Cardiac fibroblast (primary cell): ENCODE measurements at places on chromosomes 5 and 9.
A peak's percentile ranks its signal among the peaks of the same experiment; 100 is the strongest.

DNA sequence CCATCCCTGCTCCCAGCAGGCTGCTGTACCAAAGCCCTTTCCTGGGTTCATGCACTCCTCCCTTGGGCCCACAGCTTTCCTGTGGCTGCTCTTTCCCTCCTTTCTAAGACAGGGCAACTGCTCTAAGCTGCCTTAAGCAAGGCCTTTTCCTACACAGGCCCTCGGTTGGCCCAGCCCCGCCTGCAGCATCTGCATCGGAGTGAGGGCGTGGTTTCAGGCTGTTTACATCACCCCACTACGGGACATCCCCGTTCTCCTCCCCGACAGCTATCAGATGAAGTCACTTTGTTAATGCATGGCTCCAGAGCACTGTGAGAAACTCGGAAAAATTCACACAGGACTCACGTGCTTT, 3.4 kb downstream of the DPH7 start:
- DNase-seq = peak; percentile 33

- no peak for DNase-seq
Measured at GRCh38 chr5:107557051-107557658, 113.6 kb downstream of the EFNA5 start.

- no peak for DNase-seq
Measured at GRCh38 chr9:124231095-124231737, 26.5 kb upstream of the NEK6 start.

DNA sequence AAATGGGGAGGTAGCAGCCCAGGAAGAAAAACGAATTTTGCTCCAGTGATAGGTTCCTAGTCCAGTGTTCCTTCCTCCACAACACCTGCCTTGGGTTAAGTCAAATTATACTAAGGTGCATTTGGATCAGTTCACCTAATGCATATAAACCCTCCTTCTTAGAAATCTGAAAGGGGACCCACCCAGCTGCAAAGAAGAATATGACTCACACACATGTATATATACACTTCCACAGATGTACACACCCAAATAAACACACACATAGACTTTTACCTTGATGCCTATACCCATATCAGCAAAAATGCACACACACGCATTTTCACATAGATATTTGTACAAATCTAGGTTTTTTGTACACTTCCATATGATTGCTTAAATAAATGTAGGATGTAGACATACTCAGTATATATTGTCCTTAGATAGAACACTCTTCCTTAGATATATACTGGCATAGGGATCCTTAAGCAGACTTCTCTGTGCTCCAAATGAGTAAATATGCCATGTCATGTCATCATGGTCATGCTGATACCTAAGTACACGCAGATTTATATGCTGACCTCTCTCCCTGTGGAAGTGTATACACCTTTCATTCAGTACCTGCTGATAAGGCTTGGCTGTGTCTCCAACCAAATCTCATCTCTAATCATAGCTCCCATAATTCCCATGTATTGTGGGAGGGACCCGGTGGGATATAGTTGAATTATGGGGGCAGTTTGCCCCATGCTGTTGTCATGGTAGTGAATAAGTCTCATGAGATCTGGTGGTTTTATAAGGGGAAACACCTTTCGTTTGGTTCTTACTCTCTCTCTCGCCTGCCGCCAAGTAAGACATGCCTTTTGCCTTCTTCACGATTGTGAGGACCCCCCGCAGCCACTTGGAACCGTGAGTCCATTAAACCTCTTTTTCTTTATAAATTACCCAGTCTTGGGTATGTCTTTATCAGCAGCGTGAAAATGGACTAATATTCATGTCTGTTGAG, 10.2 kb downstream of the ADRB2 start:
- DNase-seq = no peak

- no peak for DNase-seq
Measured at GRCh38 chr9:93898026-93898425, 57.1 kb downstream of the BARX1 start.

DNA sequence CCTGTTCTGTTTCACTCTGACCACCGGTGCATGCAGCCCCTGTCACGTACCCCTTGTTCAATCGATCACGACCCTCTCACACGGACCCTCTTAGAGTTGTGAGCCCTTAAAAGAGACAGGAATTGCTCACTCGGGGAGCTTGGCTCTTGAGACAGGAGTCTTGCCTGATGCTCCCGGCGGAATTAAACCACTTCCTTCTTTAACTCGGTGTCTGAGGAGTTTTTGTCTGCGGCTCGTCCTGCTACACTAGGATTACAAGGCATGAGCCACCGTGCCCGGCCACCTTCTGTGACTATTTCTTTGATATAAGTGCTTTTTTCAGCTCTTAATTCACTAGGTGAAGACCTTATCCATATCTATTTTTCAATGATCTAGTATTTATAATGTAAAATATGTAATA, 167.5 kb downstream of the TTC39B start:
- peak; percentile 56 for DNase-seq

GRCh38 chr9:114033397-114034103, 44.5 kb downstream of the AMBP start:
- peak; percentile 22 for DNase-seq

DNA sequence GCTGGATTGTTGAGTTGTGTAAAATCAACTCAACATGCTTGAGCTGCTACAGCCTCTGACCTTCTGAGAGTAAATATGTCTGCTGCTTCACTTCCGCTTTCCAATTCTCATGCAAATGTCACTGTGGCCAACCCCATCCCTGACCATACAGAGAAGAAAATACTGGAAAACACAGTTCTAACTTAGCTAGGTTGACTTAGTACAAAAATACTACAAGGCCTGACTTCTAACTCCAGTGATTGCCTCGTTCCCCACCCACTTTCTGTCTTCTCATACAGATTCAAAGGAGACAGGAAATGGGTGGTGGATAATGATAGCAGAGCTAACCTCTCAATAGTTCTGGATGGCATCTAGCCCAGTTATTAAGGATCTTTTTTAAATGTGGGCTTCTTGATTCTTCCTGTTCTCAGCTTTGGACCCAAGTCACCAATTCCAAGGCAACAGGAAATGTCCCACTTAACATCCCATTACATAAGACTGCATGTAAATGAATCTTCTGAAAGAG, 226.6 kb upstream of the SLC24A2 start:
- DNase-seq = no peak

DNA sequence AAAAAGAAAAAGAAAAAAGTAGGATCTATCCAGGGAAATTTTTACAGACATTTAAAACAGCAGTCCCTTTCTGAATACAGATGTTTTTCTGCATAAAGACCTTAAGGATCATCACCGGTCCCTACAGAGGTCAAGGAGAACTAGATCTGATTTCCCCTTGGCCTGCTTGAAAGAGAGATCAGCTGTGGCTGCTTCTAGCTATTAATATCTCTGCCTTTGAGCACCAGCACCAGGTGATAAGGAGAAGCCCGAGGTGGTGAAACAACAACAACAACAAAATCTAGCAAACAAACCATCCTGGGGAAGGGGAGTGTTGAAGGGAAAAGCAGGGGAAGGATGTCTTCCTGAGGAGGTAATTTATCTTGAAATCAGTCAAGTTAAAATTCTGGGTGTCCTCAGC, 42.1 kb downstream of the ZNF366 start:
- DNase-seq = no peak

DNA sequence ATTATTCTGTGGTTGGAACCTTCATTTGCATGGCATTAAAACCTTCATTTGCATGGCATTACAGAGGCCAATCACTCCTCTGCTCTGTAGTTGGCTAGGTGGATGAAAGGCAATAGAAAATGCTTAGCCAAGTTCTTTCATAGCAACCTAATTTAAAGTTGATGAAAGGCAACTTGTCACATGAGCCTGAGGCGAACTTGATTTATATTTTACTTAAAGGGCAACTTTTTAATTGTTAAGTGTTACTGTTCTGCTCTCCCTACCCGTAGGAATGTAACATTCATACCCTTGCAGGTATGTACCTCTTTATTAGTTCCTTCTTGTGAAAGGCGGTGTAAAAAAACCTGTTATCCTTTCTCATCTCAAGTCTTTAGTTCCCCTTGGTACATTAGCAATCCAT, 7.9 kb upstream of the ERMP1 start:
- no peak for DNase-seq

GRCh38 chr9:135410831-135411473, 68.6 kb upstream of the PPP1R26 start:
- DNase-seq = no peak

DNA sequence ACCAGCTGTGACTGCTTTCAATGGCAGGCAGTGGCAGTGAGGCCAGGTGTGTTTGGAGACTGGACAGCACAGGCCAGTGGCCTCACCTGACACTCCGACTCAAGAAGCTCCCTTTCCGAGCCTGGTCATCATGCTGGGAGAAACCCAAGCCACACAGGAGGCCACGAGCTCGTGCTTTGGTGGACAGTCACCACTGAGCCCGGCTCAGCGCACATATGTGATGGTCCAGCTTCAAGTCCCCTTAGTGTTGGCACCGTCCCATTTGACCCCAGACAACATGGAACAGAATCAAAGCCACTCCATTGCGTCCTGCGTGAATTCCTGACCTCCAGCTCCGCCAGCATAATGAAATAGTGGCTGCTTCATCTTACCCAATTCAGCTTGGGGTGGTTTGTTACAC, 64.0 kb upstream of the PPP1R26 start:
- DNase-seq = no peak

GRCh38 chr9:134355561-134356279, 29.5 kb downstream of the RXRA start:
- DNase-seq = no peak

- DNase-seq = no peak
Measured at GRCh38 chr5:138874241-138874640, 894 bp downstream of the LRRTM2 start.

DNA sequence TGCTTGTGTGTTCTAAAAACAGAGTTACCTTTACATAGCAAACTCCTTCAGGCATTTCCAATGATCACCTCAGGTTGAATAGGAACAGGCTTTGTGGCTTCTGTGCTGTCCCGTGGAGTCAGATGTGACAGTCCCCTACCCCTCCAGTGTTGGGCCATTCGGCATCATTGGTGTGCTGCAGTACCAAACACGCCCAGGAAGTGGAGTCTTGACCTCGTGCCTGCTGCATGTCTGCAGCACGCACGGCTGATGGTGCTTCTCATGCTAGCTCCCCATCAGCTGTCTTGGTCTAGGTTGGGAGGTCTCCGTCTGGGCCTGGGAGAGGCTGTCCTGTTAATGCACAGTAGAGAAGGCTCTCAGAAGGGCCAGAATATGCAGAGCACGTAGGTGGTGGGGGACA, 42.5 kb upstream of the PHF2 start:
- DNase-seq = no peak

- no peak for DNase-seq
Measured at GRCh38 chr5:176559683-176560082, 10.5 kb downstream of the CDHR2 start.

DNA sequence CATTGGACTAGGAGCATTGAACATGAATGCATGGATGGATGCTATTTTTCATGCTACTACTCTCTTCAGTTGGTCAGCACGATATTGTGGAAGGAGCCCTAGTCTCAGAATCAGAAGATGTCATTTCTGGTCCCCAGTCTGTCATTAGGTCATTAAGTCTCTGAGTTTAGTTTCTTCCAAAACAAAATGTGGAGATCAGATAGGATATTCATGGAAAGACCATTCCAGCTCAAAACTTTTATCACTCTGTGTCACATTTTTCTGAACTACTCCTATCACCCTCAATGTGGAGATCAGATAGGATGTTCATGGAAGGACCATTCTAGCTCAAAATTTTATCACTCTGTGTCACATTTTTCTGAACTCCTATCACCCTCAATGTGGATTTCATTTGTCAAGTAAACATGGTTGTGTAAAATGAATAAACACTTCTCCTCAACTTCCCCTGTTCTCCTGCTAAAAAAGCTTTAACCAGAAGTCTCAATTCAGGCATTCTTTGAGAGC, 296.8 kb downstream of the MRPS30 start:
- no peak for DNase-seq

DNA sequence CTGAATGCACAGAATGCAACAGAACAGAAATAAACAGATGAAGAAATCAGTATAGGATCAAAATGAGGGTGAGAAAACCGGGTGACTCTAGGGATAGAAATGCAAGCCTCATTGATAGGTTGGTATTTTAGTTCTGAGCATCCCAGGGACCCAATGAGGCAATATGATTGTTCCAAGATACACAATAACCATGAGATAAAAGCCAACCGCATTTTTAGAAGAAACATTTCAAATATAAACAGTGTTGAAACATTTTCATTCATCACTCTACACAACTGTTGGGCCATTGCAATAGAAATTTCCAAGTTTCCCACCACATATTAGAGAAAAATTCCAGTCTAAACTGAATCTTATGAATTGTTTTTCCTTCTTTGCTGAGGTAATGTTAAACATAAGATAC, 452.3 kb upstream of the PTGER4 start:
- peak; percentile 37 for DNase-seq

GRCh38 chr9:95667789-95668188, 151.0 kb upstream of the PTCH1 start:
- DNase-seq = no peak

- DNase-seq = no peak
Measured at GRCh38 chr9:113391917-113392316, 9.2 kb downstream of the ALAD start.

DNA sequence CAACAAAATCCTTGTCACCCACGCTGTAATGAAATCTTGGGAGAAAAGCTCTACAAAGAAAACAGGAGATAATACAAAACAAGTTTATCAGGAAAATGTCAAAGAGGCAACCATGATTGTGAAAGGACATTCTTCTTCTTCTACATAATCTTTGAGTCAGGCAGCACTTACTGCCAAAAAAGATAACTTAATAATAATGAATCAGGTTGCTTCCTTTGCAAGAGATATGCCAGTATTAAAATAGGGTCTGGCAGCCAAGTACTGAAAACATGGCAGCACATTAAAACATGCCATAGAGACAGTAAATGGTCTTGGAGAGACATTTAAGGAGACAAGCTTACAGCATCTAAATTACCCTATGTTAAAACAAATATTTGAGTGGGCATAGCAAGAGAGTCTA, 1573.4 kb downstream of the EFNA5 start:
- DNase-seq = peak; percentile 56

DNA sequence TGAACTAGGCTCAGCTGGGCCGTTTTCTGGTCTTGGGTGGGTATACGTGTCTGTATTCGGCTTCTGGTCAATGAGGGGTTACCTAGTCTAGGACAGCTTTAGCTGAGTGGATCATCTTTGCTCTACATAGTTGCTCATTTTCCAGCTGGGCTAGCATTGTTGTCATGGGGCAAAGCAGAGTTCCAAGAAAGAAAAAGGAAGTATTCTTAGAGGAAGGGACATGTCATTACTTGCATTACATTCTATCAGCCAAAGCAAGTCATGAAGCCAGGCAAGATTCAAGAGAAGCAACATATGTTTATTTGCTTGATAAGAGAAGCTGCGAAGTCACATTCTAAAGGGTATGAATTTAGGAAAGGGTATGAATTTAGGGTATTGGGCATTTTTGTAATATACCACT, 396.5 kb downstream of the ZNF608 start:
- DNase-seq = no peak

GRCh38 chr9:2126331-2126803, 111.2 kb downstream of the SMARCA2 start:
- DNase-seq = peak; percentile 39

DNA sequence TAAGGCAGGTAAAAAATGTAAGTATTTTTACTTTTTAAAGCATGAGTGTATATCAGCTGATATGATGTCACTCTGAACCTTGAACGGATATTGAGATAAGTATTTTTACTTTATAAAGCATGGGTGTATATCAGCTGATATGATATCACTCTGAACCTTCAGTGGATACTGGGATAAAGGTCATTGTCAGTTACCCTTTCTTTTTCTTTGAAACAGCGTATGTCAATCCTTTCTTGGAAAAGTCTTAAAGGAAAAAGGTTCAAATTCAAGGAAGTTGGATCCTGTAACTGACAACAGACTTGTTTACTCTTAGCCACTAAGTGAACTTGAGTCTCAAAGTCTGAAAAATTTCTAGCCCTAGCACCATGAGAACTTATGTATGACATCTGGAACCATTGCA, 61.7 kb upstream of the IFNK start:
- DNase-seq = no peak

- DNase-seq = no peak
Measured at GRCh38 chr5:143582869-143583268, 179.4 kb upstream of the NR3C1 start.
